Stimulated activated CD8-positive, alpha-beta memory T cell treated with anti-CD3 and anti-CD28 coated beads, Interleukin-4, amount 100 ng/mL, for 48 hours (primary cell): ENCODE measurements at places on chromosomes 13 and 19.
A peak's percentile ranks its signal among the peaks of the same experiment; 100 is the strongest.

DNA sequence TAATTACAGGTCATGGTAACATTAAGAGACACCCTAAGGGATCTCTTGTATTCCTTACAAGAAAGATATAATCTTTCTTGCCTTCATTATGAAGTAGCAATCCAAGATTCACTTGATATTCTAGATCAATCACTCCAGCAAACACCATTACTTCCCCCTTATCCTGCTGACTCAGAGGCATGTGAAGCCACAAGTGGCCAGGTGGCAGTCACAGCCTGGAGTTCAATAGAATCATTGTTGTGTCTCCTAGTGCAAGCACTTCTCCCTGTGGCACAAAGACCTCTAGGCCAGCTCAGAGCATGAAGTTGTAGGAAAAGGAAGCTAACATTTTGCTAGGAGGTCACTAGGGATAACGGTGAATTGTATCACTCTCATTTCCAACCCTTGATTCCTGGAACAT, 864.3 kb upstream of the ATXN8OS start:
- DNase-seq = no peak

DNA sequence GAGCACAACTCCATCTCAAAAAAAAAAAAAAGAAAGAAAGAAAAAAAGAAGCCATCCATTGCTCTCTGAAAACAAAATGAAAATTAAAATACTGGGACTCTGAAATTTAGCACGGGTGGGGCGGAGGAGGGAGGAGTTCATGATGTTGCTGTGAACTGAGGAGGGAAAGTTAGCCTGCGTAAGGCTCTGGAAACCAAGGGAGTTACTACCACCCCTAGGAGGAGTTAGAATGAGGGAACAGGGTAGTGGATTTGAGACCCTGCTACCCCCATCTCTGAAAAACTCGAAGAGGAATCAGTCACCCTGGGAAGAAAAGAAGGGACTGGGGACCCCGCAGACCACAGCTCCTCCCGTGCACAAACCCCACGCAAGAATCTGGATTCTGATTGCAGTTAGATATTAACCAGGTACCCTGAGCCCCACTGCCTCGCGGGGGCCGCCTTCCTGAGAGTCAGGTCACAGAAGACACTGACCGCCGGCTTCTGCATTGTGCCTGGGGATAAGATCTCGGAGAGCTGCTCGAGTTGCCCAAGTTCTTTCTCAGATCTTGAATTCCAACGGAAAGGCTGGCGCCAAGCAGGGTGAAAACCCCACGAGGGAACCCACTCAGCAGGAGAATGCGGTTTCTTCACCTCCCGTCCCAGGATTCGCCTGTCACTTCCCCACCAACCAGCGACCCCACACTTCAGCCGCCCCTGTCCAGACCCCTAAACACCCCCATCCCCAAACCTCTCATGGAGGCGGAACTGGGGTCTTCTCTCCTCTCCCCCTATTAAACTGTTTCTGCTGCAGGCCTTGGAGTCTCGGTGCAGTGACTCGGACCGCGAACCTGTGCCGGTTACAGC, 870 bp downstream of the ZNF442 start:
- DNase-seq = peak; percentile 35

DNA sequence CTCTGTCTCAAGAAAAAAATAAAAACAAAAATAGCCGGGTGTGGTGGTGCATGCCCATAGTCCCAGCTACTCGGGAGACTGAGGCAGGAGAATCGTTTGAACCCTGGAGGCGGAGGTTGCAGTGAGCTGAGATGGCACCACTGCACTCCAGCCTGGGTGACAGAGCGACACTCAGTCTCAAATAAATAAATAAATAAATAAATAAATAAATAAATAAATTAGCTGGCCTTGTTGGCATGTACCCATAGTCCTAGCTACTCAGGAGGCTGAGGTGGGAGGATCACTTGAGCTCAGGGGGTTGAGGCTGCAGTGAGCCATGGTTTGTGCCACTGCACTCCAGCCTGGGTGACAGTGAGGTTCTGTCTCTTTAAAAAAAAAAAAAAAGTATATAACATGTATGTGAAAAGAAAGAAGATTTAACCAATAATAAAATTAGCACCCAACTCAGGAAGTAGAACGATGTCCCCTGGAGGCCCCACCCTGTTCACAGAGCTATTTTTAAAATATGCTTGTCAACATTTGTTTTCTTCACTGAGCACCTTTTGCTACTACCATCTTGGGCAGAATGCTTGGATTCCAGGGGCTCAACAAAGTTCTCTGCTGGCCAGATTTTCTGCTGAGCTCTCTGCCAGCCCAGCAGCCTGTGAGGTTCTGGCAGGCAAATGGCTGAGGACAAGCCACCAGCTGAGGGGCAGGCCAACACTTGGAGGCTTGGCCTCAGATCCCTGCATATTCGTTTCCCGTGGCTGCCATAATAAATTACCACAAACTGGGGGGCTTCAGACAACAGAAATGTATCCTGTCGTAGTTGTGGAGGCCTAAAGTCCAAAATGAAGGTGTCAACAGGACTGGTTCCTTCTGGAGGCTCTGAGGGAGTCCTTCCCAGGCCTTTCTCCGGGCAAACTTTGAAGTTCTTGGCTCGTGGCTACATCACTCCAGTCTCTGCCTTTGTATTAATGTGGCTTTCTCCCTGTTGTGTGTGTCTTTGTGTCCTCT, 5.2 kb downstream of the SLC25A42 start:
- no peak for DNase-seq

GRCh38 chr19:8571006-8571411, 6.2 kb downstream of the MYO1F start:
- peak; percentile 59 for DNase-seq

DNA sequence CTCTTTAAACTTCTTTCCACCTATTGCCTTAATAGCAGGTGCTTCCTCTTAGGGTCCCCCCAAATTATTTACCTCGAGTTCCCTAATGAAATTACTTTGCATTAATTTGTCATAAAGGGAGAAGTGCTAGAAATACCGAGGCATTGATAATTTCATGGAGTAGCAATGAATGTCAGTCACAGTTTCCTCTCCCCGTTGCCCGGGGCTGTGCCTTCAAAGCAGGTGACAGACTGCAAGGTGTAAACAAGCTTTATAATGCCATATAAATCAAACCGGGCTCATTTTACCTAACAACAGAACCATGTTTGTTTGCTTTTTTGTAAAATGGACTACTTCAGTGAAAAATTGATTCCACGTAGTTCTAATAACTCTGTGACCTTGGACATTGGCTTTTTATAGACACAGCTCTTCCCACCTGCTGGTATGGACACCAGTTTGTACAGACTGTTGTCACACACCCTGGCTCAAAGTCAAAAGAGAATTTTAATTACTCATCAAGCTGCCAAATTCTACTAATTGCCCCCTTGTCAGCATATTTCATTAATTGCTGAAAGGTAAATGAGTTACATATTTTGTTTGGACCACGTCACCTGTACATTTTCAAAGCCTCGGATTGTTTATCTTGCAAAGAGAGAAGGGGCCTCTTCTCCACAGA, 171.1 kb downstream of the STK24 start:
- DNase-seq = no peak

DNA sequence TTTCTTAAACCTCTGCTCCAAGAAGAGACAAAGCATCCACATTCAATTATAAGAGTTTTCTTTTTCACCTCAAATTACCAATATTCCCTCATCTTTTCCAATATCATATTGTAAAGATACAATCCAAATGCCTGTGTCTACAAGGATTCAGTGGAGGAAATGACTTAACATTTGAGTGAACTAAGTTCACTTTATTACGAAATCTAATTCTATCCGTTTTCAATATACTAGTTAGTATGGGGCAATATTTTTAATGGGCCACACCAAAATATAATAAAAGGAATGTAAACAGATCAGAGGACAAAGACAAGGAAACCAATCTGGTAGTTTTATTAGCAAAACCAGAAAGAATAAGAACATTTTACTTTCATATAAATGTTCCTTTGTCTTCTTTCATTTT, 136.0 kb downstream of the DCLK1 start:
- no peak for DNase-seq

GRCh38 chr13:40343550-40344269, 322.7 kb downstream of the FOXO1 start:
- DNase-seq = no peak

GRCh38 chr19:48629297-48629598, 7.9 kb downstream of the DBP start:
- DNase-seq = no peak

GRCh38 chr13:46405457-46405856, 18.4 kb upstream of the RUBCNL start:
- no peak for DNase-seq

- DNase-seq = no peak
Measured at GRCh38 chr13:100724568-100724967, 50.0 kb upstream of the TMTC4 start.

DNA sequence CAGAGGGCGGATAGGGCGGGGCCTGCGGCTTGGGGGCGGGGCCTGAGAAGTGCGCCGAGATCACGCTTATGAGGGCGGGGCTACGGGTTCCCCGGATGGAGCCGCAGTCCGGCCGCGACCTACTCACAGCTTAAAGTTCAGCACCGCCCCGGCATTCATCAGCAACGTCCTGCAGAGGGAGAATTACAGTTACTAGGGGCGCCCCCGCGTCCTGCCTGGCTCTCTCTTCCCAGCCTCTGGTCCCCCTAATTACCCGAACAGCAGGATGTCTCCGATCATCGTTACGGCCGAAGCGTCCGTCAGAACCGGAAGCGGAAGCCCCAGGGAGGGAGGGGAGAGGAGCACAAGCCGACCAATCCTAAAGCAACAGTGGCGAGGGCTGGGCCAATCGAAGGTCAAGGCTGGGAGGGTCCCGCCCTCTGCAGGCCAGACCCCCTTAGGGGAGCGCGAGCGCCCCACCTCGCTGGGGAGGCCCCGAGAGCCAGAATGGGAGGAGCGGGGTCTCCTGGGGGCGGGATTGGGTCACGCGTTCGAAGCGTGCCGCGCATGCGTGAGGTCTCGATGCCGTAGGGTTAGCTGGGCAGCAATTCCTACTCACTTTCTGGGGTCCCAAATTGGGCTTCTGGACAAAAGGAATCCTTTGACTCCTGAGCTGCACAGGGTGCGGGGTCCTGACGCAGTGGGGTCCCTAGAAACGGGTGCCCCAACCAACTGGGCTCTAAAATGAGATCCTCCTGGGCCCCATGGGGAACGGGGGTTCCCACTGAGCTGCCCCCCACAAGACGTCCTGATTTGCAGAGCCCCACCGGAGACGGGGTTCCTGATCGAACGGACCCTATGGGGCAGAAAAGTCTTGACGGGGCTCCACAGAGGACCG, at the start of gene SMIM7:
SMIM7 (minus strand) TSS at position 313 of the 877 bp plus-strand sequence; CDS start at position 279, 34 bp downstream.
- peak; percentile 98 for DNase-seq

DNA sequence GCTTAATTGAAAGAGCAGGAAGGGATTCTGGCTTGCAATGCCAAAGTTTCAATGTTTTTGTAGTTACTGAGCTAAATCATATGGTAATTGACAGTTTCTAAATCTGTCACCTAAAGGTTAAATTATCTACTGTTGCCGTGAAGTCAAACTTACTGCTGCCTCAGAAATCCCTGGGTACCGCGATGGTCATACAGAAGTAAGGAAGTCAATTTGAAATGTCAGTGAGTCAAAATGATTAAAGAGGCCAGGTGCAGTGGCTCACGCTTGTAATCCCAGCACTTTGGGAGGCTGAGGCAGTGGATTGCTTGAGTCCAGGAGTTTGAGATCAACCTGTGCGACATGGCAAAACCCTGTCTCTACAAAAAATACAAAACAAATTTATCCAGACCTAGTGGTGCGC, 48.8 kb upstream of the TPM4 start:
- no peak for DNase-seq

- peak; percentile 95 for DNase-seq
Measured at GRCh38 chr19:12847159-12848139, 9.1 kb downstream of the MAST1 start.

GRCh38 chr13:97459215-97459777, 25.3 kb downstream of the RAP2A start:
- no peak for DNase-seq

GRCh38 chr13:43077046-43077445, 53.7 kb downstream of the DNAJC15 start:
- no peak for DNase-seq

- DNase-seq = no peak
Measured at GRCh38 chr13:27393101-27393500, 31.3 kb upstream of the GTF3A start.

DNA sequence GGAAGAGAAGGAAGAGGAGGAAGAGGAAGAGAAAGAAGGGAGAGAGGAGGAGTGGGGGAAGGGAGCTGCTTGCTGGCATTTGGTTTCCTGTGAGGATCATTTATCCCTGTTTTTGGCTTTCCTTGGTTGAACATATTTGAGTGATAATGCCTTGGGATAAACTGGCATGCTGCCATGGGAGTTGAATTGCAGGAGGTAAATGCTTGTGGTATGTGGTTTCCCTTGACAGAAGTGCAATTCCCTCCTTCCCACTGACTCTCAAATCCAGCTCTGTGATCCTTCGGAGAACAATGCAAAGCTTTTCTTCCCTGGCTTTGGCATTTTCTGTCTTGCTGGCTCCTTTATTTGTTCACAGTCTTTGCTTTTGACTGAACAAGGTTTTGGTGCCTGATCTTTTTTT, 27.2 kb upstream of the CBY2 start:
- DNase-seq = no peak

GRCh38 chr13:37375071-37375470, 223.5 kb downstream of the POSTN start:
- DNase-seq = no peak

- DNase-seq = no peak
Measured at GRCh38 chr19:6691342-6691741, 21.4 kb upstream of the TNFSF14 start.

DNA sequence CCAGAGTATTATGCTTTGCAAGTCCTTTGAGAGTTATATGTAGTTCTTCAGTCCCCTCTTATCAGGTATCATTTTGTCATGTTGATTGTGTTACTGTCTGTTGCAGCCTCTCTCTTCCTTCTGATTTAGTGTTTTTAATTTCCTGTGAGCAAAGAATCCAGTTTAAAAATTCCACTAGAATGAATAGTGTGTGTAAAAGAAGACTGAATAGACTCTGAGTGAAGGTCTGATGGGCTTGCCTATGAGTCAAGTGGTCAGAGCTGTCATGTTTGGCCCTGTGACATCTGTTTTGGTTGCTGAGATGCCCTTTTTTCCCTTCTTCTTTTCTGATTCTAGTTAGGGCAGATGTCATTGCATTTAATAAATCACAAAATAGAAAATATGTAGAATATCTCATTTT, 23.3 kb upstream of the KCTD4 start:
- DNase-seq = no peak

DNA sequence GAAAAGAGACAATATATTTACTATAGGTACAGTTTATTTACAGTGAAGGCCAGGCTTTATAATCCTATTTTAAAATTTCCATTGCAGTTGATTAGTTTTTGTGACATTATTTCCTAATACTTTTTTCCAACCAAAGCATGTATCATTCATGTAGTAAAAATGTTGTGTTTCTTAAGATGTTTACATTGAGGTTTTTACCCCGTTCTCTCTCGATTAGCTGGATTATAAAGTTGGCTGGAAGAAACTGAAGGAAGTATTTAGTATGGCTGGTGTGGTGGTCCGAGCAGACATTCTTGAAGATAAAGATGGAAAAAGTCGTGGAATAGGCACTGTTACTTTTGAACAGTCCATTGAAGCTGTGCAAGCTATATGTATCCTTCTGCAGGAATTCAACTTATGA, 21.2 kb downstream of the HNRNPM start:
- no peak for DNase-seq

DNA sequence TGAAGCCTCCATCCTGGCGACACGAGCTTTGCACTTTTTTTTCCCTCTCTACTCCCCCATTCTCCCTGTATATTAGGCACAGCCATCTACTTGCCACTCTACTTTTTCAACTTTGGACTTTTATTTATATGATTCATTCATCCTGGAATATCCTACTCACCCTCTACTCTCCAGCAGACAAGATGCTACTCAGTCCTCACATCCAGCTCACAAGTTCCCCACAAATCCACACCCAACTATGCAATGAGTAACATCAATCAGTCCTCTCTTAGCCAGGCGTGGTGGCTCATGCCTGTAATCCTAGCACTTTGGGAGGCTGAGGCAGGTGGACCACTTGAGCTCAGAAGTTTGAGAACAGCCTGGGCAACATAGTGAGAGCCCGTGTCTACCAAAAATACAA, 23.9 kb upstream of the URAD start:
- no peak for DNase-seq
